ENCODE measurements at places on chromosomes 7 and 10.

DNA sequence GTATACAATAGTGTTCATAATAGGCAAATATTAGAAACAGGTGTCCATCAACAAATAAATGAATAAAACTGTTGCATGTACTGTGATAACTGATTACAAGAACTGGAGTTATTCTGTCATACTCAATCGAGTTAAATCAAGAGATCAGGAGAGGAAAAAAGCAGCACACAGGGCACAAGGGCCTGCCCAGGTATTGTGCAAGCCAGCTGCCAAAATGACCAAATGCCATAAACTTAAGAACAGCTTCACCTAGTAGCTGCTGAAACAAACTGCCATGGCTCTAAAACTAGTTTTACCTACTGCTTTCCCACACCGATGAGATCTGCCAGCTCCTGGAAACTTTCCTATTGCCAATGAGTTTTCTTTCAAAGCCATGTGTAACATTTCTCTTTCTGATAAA lies 12.2 kb downstream of the GSAP start:
- DNase-seq, result no peak

DNA sequence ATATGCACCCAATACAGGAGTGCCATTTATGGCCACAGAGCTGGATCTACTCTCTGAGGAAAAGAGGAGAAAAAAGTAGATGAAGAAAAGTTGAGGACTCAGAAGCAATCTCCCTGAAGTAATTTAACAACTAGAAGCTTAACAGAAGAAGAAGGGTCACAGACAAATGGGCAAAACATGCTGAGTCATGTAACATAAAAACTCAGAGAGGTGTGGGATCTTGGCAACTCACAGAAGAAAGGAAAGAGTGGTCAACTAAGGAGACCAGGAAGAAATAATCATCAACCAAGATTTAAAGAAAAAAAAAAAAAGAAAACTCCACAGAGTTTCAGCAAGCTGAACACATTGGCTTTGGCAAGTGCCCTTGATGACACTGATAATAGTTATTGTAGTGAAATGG lies 51.8 kb upstream of the BET1 start:
- DNase-seq, result no peak

- DNase-seq, result no peak
These were observed 91.3 kb upstream of the ANK3 start for GRCh38 chr10:60480865-60481563.

DNA sequence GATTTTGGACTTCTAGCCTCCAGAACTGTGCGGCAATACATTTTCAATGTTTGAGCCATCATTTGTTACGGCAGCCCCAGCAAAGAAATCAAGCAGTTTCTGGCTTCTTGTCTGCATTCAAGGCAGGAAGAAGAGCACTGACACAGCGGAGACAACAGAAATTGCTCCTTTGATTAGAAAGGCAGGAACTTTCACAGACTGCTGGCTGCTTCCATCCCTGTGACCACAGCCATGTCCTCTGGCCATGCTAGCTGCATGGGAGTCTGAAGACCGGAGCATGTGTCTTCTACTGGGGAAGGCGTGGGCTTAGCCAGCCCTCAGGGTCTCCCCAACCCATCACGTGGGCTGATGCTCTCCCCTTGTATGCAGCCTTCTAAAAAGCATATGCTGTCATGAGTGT lies 19.1 kb downstream of the C10orf71 start:
- no peak for DNase-seq

DNA sequence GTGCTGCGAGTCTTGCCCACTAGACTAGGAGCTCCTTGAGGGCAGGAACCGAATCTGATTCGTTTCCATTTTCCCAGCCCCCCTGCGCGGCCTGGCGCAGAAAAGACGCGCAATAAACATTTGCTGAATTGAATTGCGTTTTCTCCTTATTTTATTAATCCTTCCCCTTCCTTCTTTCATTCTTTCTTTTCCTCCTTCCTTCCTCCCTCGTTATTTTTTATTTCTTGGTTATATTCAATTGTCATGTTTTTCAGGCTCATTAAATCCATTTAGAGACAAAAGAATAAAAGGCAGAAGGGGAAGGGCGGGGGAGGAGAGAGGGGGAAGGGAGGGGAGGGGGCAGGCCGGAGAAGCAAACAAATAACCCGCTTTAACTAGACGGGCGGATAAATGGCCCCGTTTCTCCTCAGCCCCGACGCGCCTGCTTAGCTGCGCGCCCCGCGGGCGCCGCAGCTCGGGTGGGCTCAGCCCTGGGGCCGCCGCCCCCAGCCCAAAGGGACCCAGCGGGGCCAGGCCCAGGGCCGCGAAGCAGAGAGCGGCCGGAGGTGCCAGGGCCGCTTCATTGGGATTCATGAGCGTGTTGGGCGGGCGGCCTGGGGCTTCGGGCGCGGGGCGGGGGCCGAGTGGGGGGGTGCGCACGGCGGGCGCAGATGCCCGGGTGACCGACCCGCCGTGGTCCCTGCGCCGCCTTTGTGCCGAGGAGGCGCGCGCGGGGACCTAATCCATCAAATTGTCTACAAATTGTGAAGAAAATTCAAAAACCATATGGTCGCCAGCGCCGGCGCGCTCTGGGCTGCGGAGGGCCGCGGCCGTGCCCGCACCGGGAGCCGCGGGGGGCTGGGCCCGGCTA lies 5.0 kb downstream of the LBX1 start:
- DNase-seq, result no peak

DNA sequence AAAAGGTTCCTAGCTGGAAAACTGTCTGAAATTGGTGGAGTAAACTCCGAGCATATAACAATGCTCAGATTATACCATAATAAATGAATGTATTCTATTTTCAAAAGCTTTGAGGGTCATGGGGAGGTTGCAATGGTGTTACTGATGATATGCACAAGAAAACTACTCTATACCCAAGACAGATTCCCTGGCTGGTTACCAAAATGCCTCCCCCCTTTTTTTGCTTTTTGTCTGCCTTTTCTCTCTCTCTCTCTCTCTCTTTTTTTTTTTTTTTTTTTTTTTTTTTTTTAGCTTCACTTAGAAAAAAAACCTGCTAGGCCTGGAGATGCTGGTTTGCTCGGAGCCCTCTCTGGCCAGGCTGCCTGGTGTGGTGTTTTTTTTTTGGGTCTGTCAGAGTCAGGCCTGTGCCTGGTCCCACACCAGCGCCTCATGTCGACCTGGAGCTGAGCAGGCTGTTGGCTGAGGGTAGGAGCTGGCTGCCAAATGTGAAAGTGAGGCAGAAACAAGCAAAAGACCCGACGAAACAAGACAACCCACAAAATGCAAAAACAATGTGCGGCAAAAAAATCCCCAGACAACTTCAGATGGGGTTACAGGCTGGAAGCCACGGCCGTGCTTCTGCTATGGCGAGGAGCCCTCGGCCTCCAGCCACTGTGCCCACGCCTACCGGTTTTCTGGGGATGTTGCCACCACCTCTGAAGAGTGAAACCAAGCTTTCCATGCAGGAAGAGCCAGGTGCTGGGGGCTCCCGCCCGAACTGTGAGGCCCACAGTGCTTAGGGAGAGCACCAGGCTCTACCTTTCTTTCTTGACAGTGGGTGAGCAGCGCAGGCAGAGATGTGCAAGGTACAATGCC lies 59.9 kb upstream of the EFCAB10 start:
- no peak for DNase-seq

GRCh38 chr7:81161451-81162075 lies 242.7 kb upstream of the SEMA3C start:
- no peak for DNase-seq

GRCh38 chr10:113020475-113020753 lies 70.4 kb downstream of the TCF7L2 start:
- DNase-seq, result no peak

- no peak for DNase-seq
These were observed 87.1 kb downstream of the HECW1 start for GRCh38 chr7:43199371-43200160.

GRCh38 chr7:47570649-47571050 lies 11.3 kb downstream of the TNS3 start:
- no peak for DNase-seq

GRCh38 chr10:61804414-61804813 lies 97.1 kb upstream of the ARID5B start:
- DNase-seq, result no peak

GRCh38 chr10:116429288-116429977 lies 1.8 kb downstream of the PNLIPRP3 start:
- DNase-seq, result no peak

GRCh38 chr7:12888717-12889116 lies 201.3 kb downstream of the ARL4A start:
- DNase-seq, result no peak
